ENCODE measurements at places on chromosomes 1 and 21. TPM values are rescaled to one million over a fixed set of nuclear protein-coding genes. Genes with fewer than 3 reads are reported as not detected.

Gene WLS
- polyA plus RNA-seq = 139 TPM

- DNase-seq = no peak
Observed at GRCh38 chr21:32921632-32922230, 104.0 kb upstream of the OLIG2 start.

GRCh38 chr1:34867415-34867814, 7.9 kb upstream of the SMIM12 start:
- no peak for DNase-seq

- no peak for DNase-seq
Observed at GRCh38 chr21:35643176-35643575, 417.1 kb downstream of the SETD4 start.

Gene SPAG17
- polyA plus RNA-seq = 12.7 TPM

DNA sequence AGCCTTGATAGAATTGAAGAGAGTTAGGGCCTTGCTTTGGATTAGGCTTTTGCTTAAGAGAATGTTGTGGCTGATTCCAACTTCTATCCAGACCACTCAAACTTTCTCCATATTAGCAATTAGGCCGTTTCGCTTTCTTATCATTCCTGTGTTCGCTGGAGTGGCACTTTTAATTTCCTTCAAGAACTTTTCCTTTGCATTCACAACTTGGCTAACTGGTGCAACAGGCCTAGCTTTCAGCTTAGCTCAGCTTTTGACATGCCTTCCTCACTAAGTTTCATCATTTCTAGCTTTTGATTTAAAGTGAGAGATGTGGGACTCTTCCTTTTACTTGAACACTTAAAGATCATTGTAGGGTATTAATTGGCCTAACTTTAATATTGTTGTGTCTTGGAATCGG, 183.6 kb upstream of the L1TD1 start:
- no peak for DNase-seq

DNA sequence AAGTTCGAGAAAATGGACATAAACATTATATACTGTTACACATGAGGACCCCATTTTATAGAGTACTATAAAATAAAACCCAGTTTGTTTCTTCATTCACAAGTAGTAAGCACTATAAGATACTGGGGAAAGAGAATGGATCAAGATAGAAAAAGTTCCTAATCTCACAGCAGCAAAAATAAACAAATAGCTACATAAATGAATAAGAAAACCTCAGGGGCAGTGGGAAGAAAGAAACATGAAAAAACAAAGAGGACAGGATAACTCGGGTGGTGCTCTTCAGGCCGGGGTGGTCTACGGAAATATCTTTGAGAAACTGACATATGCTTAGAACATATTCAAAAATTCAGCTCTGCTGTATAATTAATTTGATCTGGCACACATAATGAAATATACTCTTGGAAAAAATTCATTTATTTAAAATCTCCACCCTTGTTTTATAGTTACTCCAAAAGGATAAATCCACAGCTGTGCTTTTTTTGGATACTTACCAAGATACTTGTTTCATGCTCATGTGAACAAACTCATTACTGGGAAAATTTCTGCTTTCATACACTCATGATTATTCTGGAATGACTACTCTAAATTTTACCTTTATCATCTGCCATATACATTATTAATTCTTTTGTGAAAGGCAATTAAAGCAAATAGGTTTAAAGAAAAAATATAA, 20.0 kb downstream of the CEP170 start:
- no peak for DNase-seq

Gene MCOLN3
- polyA plus RNA-seq = 1.3 TPM

- DNase-seq = peak; percentile 67
Observed at GRCh38 chr21:43972850-43973633, 39.1 kb upstream of the TRAPPC10 start.

DNA sequence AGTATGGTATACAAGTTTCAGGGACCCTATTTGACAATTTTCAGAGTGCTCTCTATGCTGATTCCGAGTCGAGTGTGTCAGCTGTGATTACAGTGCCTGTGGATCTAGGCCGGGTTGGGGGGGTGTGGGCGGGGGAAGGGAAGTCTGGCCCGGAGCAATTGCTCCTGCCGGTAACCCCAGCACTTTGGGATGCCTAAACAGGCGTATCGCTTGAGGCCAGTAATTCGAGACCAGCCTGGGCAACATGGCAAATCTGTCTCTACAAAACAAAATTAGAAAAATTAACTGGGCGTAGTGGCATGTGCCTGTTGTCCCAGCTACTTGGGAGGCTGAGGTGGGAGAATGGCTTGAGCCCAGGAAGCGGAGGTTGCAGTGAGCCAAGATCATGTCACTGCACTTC, 1.6 kb upstream of the IL10RB start:
- DNase-seq = no peak

GRCh38 chr1:206001476-206001888, 1.7 kb downstream of the RAB7B start:
- peak; percentile 75 for DNase-seq

DNA sequence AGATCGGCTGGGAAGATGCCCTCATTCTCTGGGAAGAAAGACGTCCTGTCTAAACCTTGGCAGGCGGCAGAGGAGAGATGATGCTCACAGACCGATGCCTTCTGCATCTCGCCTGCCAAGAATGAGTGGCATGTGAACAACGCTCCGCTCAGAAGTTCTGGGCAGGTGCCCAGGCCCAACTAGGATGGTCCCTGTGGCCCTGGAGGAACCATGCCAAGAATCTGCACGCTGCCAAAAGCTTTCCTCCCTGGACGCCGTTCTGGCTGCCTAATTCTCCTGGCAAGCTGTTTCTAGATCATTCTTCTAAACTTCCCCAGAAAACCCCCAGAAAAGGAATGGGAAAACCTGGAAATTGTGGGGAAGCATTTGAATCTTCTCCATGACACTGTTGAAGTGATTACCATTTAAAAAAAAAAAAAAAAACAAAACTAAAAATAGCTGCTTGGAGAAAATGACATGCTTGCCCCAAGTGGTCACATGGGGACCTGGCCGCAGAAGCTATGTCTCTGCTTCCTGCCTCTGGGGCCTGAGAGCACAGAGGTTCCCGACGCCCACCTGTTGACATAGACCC, 440.9 kb downstream of the PRDM2 start:
- DNase-seq = peak; percentile 26

Gene CIART
- polyA plus RNA-seq = 7.1 TPM

DNA sequence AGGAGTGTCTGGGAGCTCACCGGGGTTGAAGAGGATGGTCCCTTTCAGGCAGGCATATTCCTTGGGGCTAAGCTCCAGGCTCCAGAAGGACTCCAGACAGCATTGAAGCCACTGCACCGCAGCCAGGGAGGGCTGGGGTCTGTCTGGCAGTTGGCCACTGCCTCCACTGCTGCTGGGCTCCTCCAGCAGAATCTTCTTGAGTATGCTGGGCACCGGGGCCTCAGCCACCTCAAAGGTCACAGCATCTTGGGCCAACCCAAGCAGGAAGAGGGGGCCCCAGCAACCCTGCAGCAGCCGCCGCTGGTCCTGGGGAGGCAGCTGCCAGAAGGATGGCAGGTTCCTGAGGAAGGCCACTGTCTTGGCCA, 404 bp downstream of the NR0B2 start:
- no peak for DNase-seq

Gene CCDC190
- 0.22 TPM for polyA plus RNA-seq

DNA sequence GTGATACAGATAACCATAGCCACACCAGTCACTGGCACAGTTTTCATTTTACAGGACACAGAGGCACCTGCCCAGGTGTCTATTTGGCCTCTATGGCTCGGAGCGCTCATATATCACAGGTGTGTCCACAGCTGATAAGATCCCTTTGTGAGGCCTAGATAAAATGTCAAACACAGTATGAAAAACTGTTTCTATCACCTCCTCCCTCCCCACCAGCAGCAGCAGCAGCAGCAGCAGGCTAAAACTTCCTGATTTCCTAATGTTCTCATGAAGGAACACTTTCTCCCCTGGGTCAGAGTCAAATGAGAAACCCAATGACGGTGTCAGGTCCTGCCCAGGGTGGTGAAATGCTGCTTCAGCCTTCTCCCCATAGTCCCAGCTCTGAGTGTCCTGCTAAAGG, 24.4 kb downstream of the ELAPOR1 start:
- no peak for DNase-seq

DNA sequence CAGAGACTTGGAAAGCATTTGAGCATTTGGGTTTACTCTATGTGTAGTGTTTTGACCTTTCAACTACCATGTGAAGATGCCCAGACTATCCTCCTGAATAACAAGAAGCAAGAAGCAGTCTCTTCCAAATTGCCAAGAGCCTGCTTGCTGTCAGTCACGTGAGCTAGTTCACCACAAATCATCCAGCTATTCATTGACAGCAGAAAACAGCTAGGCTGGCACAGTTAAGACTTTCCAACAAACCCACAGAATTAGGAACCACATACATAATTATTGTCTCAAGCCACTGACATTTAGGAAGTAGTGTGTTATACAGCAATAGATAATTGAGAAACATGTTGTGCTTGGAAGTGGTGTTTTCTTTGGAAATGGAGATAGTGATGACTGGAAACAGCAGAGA, 1652.0 kb downstream of the NCAM2 start:
- DNase-seq = no peak

GRCh38 chr1:202047977-202048376, 37.6 kb downstream of the ELF3 start:
- no peak for DNase-seq

- no peak for DNase-seq
Observed at GRCh38 chr21:23016617-23017016, 2018.4 kb downstream of the NCAM2 start.

Gene FCMR
- 1.4 TPM for polyA plus RNA-seq

GRCh38 chr1:148363439-148363810, 119.7 kb downstream of the PPIAL4G start:
- no peak for DNase-seq

DNA sequence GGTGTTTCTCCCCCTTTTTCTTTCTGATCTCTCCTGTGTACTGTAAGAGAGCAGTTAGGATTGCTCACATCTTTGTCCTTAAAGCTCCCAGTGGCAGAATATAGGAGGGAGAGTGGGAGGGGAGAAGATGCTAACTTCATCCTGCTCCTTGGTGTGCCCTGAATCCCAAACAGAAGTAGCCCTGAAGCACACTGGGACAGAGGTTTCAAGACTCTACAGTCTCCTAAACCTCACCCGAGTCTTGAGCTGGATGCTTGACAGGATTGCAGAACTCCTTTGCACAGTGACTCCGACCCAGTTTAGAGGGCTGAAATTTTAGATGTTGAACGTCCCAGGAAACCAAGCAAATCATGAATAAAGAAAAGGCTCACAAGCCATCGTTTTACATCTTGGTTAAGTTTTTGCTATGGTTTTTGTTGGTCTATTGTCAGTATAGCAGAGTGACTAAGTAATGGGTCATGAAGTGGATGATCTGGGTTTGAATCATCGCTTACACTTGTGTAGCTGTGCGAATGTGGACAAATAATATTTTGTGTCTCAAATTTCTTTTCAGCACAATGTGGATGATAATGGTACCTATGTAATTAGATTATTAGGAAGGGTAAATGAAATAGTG, 37.5 kb downstream of the XCL2 start:
- DNase-seq = no peak

DNA sequence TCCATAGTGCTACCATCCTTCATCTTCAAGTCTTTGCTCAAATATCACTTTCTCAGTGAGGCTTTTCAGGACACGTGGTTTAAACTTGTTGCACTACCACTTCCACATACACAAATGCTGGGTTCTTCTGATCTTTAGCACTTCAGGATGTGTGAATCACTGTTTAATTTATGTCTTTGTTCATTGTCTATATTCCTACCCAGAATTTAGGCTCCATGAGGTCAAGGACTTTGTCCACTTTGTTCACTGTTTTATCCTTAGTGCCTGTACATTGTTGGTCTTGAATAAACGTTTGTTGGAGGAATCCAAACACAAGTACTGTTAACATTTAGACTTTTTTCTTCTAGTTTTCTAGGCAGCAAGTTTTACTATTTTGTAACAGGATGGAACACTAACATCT, 42.6 kb upstream of the RALGPS2 start:
- no peak for DNase-seq

Gene PTPRF
- polyA plus RNA-seq = 249 TPM

DNA sequence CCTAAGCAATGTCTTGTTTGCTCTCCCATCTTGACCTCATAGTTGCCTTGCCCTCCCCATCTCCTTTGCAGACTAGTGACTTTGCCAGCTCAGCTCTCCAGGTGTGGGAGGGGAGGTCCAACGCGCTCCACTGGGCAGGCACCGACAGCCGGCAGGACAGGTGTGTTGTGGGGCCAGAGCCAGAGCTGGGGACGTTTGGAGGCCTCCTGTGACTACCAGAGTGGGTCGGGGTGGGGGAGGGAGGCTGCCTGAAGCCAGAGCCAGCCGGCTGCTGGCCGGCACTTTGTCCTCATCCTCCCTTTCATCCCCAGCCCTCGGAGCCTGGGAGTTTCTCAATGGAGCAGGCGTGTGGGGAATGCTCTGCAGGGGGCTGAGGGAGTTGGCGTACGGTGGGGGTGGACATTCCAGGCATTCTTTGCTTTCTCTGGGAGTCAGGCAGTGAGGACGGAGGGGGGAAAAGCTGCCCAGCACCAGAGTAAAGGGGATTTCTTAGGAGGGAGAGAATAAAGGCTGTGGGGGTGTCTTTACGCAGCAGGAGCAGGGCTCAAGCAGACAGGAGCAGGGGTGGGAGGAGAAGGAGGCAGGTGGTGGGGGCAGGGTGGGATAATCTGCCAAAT, 20.2 kb downstream of the NUAK2 start:
- DNase-seq = no peak

DNA sequence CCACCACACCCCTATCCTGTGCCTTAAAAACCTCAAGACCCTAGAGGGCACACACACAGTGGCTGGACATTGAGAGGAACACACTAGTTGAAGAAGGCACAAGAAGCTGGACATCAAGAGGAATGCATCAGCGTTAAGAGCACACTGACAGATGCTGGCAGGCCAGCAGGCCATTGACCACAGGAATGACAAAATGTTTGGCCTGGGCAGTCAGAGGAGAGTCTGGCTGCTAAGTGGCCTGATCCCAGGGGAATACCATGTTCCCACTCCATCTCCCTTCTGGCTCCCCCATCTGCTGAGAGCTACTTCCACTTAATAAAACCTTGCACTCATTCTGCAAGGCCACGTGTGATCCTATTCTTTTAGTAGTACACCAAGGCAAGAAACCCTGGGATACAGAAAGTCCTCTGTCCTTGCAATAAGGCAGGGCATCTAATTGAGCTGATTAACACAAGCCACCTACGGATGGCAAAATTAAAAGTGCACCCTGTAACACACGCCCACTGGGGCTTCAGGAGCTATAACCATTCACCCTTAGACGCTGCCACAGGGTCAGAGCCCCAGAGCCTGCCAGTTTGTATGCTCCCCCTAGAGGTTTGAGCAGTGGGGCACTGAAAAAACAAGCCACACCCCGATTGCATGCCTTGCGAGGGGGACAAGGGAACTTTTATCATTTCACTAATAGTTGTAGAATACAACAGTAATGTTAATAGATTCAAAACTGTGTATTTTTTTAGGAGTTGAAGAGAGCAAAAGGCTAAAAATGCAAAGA, 1216.1 kb upstream of the NCAM2 start:
- no peak for DNase-seq

GRCh38 chr1:108657356-108658080, 3.4 kb downstream of the HENMT1 start:
- no peak for DNase-seq

GRCh38 chr1:39122056-39122455, 82.4 kb upstream of the MACF1 start:
- DNase-seq = no peak

- no peak for DNase-seq
Observed at GRCh38 chr1:168509875-168510791, 33.7 kb downstream of the XCL2 start.

Gene HCN3
- 9.0 TPM for polyA plus RNA-seq

All from left lung (tissue), 14 donors.